Fibroblast of lung (primary cell): ENCODE measurements at places on chromosomes 7 and 10. TPM values are rescaled to one million over a fixed set of nuclear protein-coding genes. Genes with fewer than 3 reads are reported as not detected.
A peak's percentile ranks its signal among the peaks of the same experiment; 100 is the strongest.

The ZDHHC4 gene
- 67.7 and 89.5 TPM in 2 replicates for polyA plus RNA-seq

The NME8 gene
- polyA plus RNA-seq: not detected in 2 replicates

GRCh38 chr10:110700947-110701616 is 56.9 kb downstream of the RBM20 start:
- no peak for DNase-seq

DNA sequence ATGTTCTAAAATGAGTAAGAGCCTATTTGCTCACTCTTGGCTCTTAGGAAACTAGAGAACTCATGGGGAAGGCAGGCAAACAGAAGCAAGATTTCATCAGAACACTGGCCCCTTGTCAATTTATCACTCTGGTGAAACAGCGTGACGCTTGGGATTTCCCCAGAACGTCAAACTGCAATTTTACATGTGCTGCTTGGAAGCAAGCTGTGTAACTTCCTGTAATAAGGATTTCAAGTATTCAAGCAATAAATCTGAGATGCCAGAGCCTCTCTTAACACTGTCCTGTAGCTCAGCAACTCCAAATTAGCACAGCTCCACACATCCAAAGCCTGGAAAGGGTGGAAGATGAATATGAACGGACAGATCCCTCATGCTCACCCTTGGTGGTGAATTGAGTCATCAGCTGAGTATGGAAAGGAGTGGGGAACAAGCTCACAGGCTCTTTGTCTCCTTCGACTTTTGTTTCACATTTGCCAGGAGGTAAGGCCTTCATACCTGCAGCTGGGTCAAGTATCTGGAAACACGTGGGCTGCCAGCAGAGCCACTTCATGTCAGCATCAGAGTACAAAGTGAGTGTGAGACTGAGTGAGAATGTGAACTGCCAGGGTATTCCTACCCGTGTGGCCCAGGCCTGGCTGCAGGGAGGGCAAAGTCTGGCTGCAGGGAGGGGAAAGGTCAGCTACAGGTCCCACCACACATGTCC is 140.4 kb upstream of the NAMPT start:
- DNase-seq: peak; percentile 100

DNA sequence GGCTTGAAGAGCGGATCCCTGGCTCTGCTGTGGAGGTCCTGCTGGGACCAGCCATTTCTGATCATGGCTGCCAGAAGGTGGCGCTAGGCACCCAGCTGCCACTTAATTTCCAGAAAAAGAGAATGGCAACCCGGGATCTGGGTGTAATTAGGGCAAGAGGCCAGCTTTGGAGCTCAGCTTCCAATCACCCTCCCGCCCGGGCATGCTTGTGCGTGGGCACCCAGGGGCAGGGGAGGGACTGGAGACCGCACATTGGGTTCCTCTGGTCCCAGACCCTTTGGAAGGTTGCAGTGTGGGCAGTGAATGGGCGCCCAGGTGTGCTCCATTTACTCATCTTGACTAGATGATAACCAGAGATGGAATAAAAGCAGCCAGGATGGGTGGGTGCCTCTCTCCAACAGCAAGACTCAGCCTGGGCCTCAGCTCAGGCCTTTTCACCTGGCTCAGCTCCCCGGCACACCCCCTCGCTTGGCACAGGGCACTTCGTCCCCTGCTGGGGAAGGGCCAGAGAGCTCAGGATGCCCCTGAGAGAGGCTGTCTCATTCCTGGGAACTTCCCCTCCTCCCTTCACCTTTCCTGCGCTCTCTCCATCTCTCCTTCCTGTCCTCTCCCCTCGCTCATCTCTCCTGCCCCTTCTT is 14.7 kb downstream of the FAM241B start:
- peak; percentile 58 for DNase-seq
